Thoracic aorta (tissue), 2 donors: ENCODE measurements at places on chromosomes 5 and 9.

GRCh38 chr5:176844706-176845391 is 34.5 kb downstream of the UNC5A start:
- no peak overlapping the region for H3K4me3 ChIP-seq
- H3K4me1 ChIP-seq, result no peaks in the 10 kb centered on the region
- H3K27ac ChIP-seq, result no peak overlapping the region
- no peaks in the 10 kb centered on the region for H3K36me3 ChIP-seq
- DNase-seq, result no peak
- no peaks in the 10 kb centered on the region for H3K27me3 ChIP-seq

- no peak overlapping the region for H3K27ac ChIP-seq
- no peak overlapping the region for H3K4me3 ChIP-seq
- H3K4me1 ChIP-seq, result peaks cover 12% of the 10 kb centered on the region
- no peak for DNase-seq
- H3K27me3 ChIP-seq, result no peaks in the 10 kb centered on the region
Measured at GRCh38 chr9:124661271-124661670, 109.8 kb downstream of the NR6A1 start.

DNA sequence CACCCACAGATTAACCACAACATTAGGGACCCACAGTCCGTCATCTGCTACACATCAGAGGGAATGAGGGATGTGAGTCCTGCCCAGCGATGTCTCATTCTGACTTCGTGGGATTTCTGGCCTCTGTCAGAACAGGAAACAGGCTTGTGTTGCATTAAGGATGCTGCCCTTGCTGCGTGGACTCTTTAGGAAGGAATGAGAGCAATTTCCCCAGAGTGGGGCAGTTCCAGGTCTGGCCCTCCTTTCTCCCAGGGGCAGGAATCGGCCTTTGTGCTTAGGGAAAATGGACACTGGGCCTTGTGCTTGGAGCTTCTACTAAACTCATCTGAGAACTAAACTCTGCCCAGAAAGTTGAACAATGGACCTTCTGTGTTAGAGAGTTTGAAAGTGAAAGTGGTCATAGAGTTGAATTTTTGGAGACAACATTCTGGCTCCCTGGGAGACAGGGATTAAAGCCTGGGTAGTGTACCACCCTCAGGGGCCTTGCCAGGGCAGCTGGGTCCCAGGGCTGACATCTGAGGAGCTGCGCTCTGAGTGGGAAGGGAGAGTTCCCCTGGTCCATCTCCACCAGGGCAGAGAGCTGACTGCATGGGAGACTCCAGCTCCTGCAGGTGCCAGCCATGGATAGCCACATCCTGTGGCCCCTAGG is 37.8 kb upstream of the S1PR3 start:
- no peak for DNase-seq
- H3K27ac ChIP-seq, result no peak overlapping the region
- H3K4me1 ChIP-seq, result no peaks in the 10 kb centered on the region
- no peaks in the 10 kb centered on the region for H3K36me3 ChIP-seq
- no peak overlapping the region for H3K4me3 ChIP-seq

GRCh38 chr9:125337236-125337635 is 75.6 kb downstream of the GAPVD1 start:
- no peaks in the 10 kb centered on the region for H3K4me1 ChIP-seq
- no peak overlapping the region for H3K4me3 ChIP-seq
- H3K36me3 ChIP-seq, result peaks cover 39% of the 10 kb centered on the region
- H3K27ac ChIP-seq, result no peak overlapping the region
- no peaks in the 10 kb centered on the region for H3K27me3 ChIP-seq
- DNase-seq, result no peak

- peaks cover 63% of the 10 kb centered on the region for H3K4me1 ChIP-seq
- H3K36me3 ChIP-seq, result no peaks in the 10 kb centered on the region
Measured at GRCh38 chr5:172410662-172411483, 43.5 kb downstream of the SH3PXD2B start.

- H3K4me3 ChIP-seq, result no peak overlapping the region
- no peaks in the 10 kb centered on the region for H3K27me3 ChIP-seq
- no peaks in the 10 kb centered on the region for H3K4me1 ChIP-seq
- H3K36me3 ChIP-seq, result no peaks in the 10 kb centered on the region
- H3K27ac ChIP-seq, result no peak overlapping the region
Measured at GRCh38 chr5:88089719-88090390, 178.8 kb downstream of the TMEM161B start.

- H3K27ac ChIP-seq, result no peak overlapping the region
- H3K4me1 ChIP-seq, result no peaks in the 10 kb centered on the region
- no peak for DNase-seq
- H3K4me3 ChIP-seq, result no peak overlapping the region
- H3K27me3 ChIP-seq, result no peaks in the 10 kb centered on the region
Measured at GRCh38 chr9:86602715-86603114, 248.5 kb upstream of the TUT7 start.
